ENCODE measurements at places on chromosomes 16 and 17.

DNA sequence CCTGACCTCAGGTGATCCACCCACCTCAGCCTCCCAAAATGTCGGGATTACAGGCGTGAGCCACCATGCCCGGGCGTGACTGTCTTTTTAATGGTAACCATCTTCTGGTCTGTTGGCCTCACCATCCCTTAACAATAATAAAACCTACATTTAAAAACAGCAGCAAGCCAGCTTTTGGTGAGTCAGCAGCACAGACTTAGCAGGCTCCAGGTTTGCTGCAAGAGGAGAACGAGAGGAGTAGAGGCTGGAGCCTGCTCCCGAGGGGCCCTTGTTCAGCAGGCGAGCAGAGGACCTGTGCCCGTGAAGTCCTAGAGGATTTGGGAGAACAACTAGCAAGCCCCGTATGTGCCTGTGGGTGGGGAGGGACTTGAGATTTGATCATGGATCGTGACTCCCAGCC, 35.7 kb downstream of the MYH13 start:
- no peak for DNase-seq

DNA sequence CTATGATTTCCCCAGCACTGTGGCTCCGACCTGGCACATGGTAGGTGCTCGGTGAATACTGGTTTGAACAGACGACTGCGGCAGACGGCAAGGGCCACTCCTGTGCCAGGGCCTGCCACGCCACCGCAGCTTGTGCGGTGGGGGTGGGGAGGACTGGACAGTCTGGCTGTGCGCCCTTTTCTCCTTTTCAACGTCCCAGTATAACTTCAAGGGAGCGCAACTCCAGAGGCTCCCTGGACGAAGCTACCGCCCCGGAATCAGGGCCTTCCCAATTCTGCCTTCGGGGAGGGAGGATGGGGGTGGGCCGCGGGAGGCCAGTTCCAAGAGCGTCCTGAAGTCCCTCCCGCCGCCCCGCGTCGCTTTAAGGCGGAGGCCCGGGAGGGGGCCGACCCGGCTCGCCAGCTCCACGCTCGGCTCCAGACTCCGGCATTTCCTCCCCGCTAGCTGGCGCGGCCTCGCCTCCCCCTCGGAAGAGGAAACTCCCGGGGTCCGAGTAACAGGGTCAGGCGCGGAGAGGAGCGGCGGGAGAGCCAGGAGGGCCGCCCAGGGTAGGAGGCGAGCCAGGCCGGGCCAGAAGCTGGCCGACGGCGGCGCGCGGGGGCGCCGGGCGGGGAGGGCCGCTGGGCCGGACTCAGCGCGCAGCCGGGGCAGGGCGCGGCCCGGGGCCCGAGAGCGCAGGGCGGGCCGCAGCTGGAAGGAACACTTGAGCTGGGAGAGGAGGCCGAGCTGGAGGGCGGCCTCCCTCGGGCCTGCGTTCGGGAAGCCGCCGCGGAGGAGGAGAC, at the start of gene ITPRIPL2:
ITPRIPL2 (plus strand) TSS at position 388 of the 782 bp plus-strand sequence. CDS start 498 bp downstream, outside the sequence.
- DNase-seq: no peak

GRCh38 chr16:12267491-12267890, 291.0 kb downstream of the SNX29 start:
- no peak for DNase-seq

DNA sequence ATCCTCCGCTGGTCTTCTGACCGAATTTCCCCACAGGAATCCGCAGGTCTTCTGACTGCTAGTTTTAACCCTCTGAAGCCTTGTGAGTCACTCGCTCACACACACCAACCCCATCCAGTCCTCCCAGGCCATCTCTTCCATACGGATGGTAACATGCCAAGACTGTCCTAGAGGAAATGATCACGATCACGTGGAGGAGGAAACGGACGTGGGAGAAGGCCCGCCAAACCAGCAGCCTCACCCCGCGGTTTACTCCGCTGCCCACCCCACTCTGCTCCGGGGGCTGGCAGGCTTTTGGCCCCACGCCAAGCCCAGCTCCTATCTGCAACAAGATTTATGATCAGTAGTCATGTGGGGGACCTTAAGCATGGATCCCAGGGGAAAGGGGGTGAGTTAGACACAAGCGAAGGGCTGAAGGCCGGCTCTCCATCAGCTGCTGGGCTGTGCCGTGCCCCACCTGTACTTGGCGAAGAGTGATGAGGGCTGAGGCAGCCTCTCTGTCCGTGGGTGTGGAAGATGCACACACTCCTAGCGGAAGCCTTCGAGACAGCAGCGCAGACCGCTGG, 1.5 kb upstream of the FAAP100 start:
- DNase-seq: no peak

- DNase-seq: no peak
Measured at GRCh38 chr17:32104158-32104557, 38.1 kb upstream of the RHOT1 start.

- DNase-seq: no peak
Measured at GRCh38 chr16:87438611-87438985, 46.5 kb downstream of the MAP1LC3B start.

DNA sequence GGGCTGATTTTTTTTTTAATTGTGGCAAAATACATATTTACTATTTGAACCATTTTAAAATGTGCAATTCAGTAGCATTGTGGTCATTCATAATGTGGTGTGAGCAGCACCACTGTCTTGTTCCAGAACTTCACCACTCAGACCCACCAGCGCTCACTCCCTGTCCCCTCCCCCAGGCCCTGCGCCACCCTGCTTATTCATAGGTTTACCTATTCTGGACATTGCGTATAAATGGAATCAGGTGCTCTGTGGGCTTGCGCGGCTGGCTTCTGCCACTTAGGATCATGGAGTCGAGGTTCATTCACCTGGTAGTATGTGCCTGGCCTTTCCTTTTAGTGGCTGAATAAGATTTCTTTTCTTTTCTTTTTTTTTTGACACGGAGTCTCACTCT, 59.4 kb downstream of the NT5M start:
- DNase-seq: no peak

GRCh38 chr17:5780476-5780875, 196.2 kb upstream of the NLRP1 start:
- no peak for DNase-seq

GRCh38 chr16:11560701-11561453, 25.8 kb downstream of the LITAF start:
- no peak for DNase-seq

GRCh38 chr16:49734331-49734730, 121.6 kb downstream of the ZNF423 start:
- no peak for DNase-seq

GRCh38 chr16:25066426-25066746, 45.2 kb upstream of the LCMT1 start:
- DNase-seq: no peak

DNA sequence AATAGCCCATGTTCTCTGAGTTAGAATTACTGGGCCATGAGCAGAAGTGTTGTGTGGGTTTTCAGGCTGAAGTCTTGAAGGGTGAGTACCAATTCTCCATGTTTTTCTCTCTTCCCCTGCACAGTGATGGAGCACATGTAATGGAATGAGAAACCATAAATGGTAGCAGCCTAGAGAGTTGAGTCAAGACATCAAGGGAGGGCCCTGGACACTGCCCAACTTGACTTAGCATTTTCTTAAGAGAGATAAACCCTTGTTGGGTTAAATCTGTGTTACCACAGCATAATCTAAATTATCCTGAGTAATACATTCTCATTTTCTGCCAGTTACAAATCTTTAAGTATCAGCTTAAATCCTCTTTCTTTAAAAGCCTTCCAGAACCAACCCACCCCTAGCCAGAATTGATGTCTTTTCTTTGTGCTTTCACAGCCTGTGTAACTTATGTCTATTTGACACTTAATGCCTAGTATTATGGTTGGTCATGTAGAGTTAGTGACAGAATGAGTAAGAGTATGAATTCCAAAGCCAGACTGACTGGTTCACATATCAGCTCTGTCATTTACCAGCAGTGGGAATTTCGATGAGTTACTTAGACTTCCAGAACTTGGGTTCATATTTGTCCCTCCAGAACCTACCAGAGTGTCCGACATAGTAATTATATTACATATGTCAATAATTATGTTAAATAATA, 27.0 kb upstream of the RGS9 start:
- no peak for DNase-seq

- DNase-seq: no peak
Measured at GRCh38 chr16:69150146-69150865, 17.9 kb downstream of the UTP4 start.

DNA sequence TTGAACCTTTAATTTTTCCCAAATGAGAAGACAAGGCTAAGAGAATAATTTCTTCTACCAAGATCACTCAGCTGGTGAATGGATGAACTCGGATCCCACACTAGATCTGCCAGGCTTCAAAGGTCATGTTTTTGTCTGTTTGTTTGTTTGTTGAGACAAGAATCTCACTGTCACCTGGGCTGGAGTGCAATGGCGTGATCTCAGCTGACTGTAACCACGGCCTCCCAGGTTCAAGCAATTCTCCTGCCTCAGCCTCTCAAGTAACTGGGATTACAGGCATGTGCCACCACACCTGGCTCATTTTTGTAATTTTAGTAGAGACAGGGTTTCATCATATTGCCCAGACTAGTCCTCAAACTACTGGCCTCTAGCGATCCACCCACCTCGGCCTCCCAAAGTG, 6.6 kb downstream of the ZNF19 start:
- DNase-seq: no peak

- no peak for DNase-seq
Measured at GRCh38 chr17:74539281-74539820, 6.6 kb downstream of the CD300C start.

GRCh38 chr16:55499951-55500529, 8.8 kb upstream of the LPCAT2 start:
- DNase-seq: no peak

GRCh38 chr17:57859601-57860413, 10.0 kb upstream of the MRPS23 start:
- no peak for DNase-seq

- DNase-seq: peak; percentile 71
Measured at GRCh38 chr17:44779211-44780025, 20.6 kb downstream of the ADAM11 start.

GRCh38 chr16:49274591-49274990, 7.0 kb downstream of the CBLN1 start:
- no peak for DNase-seq

DNA sequence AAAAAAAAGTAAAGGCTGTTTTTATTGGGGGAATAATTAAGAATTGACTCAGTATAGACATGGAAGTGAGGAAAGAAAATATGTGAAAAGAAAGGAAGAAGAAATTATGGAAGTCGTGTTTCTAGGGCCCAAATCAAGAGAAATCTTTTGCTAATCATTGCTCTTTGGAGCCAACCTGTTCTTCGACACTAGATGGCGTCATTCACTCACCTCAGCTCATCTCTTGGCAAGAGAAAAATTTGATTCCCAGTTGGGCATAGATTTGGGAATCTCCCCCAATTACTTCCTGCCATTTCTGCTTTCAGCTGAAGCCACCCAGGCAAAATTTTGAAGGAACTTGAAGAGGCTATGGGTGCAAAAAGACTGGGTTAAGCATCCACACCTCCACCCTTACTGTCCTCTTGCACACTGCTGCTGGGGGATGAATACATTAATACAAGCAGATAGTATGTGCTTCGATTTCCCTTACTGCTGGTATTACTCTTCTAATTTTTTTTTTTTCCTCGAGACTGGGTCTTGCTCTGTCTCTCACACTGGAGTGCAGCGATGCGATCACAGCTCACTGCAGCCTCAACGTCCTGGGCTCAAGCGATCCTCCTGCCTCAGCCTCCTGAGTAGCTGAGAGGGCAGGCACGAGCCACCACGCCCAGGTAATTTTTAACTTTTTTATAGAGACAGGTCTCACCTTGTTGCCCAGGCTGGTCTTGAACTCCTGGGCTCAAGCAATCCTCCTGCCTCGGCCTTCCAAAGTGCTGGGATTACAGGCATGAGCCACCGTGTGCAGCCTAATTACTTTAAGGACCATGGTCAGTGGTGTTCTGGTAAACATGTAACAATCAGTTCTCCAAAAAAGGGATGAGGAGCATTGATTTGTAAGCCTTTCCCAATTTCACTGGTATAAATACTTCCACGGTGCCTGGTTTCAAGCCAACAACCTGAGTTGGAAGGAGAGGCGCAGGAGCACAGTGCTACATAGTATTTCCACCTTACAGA, 13.5 kb downstream of the PSMD7 start:
- no peak for DNase-seq

DNA sequence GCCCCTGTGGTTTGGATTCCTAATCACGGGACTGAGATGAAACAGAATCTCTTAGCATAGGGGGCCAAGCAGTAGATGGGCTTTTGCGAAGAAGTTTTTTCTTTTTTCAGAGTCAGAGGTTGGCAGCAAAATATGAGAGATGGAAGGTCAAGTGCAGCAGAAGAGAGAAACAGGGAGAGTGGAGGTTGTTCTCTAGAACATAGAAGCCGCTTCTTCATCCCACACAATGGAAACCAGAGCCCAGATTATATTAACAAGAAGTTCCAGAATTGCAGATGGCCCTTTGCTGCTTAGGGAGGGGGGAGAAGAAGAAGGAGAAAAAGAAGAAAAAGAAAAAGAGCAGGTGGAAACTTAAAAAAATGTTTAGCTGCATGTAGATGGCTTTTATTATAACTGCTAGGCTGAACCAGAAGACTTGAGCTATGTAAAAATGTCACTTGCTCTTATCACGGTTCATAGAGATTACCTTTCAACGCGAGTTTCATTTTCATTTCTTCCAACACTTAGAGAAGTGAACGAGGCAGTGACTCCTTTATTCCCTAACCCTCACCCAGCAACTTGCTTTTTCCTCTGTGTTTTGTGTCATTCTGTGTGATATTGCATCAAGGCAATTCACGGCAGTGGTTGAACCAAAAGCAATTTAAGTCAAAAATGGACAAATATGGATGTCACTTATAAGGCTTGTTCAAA, 737.5 kb downstream of the WWOX start:
- DNase-seq: no peak

DNA sequence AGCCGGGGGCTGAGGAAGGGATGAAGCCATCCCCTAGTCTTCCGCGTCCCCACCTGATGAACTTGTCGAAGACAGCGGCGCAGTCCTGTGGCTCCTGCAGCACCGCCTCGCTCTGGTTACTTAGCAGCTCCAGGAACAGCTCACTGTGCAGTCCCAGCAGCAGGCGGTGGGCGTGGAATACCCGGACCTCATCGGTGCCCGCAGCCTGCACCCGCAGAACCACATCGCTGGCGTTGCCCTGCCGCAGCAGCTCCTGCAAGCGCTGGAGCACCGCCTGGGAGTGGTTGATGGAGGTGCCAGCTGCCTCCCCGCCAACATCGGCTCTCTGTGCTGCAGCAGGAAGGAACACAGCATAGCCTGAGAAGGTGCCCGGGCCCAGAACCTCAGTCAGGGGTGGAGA, 1.8 kb downstream of the BTBD17 start:
- no peak for DNase-seq

DNA sequence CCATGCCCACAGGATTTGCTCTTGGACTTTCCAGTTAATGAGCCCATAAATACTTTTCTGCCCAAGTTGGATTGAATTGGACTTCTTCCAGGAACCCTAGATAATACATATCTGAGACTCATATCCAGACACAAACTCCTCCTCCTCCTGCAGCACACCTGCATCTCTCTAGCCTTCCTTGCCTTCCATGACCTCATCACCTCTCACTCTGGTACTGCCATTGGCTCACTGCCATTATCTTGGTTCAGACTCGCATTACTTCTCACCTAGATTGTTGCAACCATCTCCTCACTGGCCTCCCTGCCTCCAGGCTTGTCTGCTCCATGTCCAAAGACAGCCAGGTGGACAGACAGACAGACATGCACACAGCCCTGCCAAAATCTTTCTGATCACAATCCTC, 4.8 kb upstream of the SYT17 start:
- DNase-seq: no peak

Data from activated CD4-positive, CD25-positive, alpha-beta regulatory T cell (primary cell).